ENCODE measurements at places on chromosomes 12 and 14.
A peak's percentile ranks its signal among the peaks of the same experiment; 100 is the strongest.

- no peak for DNase-seq
Observed at GRCh38 chr14:100442036-100442435, 118.9 kb downstream of the SLC25A47 start.

DNA sequence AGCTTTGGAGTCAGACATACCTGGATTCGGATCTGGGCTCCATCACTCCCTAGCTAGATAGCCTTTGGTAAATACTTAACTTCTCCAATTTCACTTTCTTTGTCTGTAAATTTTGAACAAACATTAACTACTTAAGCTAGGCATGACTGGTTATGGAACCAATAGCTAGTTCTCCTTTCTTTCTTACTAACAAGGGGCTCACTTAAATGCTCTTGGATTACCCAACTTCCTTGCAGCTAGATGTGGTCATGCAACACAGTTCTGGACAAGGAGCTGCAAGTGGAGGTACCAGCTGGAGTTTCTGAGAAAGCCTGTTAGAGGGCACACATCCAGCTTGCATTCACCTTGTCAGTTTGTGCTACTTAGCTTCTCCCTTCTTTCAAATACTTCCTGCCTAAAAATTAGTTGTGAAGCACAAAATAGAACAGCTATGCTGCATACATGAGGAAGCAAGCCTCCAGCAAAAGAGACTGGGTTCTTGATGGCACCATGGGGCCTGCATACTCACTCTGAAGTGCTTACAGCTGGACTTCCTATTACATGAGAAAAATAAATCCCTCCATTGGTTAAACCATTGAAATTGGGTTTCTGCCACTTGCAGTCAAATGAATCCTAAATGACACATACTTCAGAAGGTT, 210.1 kb upstream of the EEA1 start:
- DNase-seq = peak; percentile 50

DNA sequence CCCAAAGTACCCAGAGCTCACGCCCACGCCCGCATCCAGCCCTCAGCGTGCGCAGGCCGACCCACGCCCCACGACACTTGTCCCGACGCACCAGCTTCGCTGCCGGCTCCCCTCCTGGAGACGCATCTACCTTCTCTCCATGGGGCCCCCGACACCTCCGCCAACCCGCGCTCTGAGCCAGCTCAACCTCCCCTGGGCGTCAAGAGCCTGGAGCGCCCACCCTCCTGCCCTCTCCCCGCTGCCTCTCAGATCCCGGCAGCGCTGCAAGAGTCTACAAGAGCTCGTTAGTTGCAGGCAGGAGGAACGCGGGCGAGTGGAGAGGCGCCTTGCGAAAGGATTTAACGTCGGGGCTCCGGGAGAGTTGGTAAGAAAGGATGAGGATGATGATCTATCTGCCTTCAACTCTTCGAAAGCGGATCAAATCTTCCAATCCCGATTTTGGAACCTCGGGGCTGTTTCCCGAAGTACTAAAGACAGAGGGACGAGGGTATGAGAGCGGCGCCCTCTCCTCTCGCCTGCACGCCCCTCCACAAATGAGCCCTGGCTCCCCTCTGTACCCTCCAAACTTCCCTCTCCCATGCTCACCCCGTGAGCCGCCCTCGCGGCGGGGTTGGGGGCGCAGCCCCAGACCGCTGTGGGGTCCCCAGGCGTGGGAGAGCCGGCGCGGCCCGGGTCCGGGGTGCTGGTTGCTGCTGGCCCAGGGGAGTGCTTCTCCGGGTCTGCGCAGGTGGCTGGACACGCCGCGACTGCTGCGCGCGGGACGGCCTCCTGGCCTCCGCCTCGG, 979 bp downstream of the LTBP2 start:
- DNase-seq = no peak

- DNase-seq = no peak
Observed at GRCh38 chr12:99302874-99303273, 344.7 kb upstream of the GARIN6 start.

- DNase-seq = no peak
Observed at GRCh38 chr12:48671231-48671856, 10.7 kb downstream of the KANSL2 start.

All from Caki2 (cell line).